Activated gamma-delta T cell (primary cell): ENCODE measurements at places on chromosomes 1 and 21.

DNA sequence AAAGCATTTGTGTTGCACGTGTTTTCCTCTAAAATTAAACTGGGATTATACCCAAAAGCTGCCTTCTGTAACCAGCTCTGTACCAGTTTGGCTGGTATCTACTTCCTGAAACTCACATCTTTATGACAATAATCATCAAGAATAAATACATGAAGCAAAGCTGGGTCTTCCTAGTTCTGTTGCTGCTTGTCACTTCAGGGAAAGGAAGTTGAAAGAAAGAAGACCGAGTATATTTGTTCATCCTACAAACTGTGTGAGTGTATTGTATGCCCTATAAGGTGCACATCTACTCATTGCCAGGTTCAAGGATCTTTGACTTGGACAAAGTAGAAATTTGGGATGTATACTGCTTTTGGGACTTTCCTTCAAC lies 29.1 kb upstream of the IFNGR2 start:
- DNase-seq, result no peak

DNA sequence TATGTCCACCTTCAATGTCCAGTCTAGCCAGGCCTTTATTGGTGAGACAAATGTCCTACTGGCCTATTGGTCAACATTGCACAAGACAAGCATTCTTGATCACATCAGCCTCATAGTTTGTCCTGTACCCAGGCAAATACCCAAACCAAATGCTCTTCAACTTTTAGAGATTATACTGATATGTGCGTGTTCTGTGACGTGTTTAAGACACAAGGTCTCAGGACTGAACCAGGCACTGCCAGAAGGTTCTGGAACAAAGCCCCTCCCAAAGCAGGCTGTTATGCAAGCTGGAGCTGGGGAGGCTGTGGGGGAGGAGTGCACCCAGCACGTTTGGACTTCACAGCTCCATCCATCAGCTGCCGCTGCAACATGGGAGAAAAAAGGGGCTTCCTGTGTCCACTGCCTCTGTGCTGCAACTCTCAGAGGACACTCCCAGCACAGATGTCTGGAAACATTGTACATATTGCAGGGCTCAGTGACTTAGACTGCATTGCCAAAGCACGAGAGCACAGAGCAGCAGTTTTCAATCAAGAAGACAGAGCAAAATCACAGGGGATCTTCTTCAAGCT lies 45.9 kb downstream of the NID1 start:
- DNase-seq, result no peak

GRCh38 chr1:179707406-179707805 lies 35.7 kb upstream of the FAM163A start:
- DNase-seq, result no peak

DNA sequence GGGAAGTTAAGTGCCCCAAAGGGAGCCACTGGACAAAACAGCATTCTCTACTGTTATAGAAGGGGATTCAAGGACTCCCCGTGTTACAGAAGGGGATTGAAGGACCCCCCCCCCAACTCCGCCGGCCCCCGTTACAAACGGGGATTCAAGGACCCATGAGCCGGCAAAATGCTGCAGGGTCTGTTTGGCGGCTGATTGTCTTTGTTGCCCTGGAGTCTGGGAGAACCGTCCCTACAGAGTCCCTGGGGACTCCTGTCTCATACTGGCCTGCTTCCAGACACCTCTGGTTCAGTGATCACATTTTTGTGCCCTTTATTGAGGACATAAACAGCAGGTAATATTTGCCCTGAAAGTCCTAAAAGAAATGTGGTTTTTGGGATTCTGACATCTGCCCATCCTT lies 96.4 kb downstream of the SYF2 start:
- DNase-seq, result no peak

GRCh38 chr1:107533436-107533835 lies 392.6 kb downstream of the NTNG1 start:
- DNase-seq, result no peak

DNA sequence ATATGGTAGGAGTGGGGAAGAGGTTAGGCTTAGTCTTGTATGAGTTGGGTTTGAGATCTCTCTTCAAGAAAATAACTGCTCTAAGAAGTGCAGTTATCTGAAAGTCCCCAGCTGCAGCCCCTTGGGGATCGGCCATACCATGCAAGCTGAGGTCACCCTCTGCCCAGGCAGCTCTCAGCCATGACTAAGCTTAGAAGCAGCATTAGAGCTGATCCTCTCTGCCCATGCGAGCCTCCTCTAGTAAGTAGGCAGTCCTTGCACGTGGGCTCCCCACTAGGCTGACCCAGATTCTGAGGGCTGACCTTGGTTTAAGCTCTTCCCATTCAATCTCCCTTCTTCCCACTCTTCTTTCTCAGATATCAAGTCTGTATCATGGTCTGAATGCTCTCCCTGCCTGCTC lies 121.0 kb upstream of the UBE2U start:
- DNase-seq, result no peak

GRCh38 chr1:226761322-226761721 lies 22.2 kb upstream of the ITPKB start:
- DNase-seq, result no peak

- DNase-seq, result no peak
Observed at GRCh38 chr1:2968471-2968881, 52.8 kb upstream of the ACTRT2 start.

- DNase-seq, result no peak
Observed at GRCh38 chr1:165823552-165824268, 3.7 kb upstream of the UCK2 start.

DNA sequence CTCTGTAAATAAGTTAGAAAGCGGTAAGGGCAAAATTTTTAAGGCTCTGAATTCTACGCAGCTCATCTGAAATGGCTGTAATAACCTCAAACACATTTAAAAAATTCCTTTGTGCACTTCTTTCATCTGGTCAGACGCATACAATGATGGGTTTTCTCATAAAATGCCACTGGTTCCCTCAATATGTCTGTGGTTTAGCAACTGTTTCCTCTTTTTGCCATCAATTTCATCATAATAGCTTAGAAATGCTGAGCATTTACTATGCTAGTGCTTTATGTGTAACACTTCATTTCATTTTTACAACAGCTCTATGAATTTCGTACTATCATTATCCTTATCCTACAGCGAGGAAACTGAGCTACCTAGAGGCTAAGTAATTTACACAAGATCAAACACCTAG lies 35.3 kb upstream of the DMRTA2 start:
- DNase-seq, result no peak

GRCh38 chr1:20322081-20322824 lies 31.6 kb downstream of the VWA5B1 start:
- no peak for DNase-seq

GRCh38 chr21:43978060-43978459 lies 34.0 kb upstream of the TRAPPC10 start:
- no peak for DNase-seq

DNA sequence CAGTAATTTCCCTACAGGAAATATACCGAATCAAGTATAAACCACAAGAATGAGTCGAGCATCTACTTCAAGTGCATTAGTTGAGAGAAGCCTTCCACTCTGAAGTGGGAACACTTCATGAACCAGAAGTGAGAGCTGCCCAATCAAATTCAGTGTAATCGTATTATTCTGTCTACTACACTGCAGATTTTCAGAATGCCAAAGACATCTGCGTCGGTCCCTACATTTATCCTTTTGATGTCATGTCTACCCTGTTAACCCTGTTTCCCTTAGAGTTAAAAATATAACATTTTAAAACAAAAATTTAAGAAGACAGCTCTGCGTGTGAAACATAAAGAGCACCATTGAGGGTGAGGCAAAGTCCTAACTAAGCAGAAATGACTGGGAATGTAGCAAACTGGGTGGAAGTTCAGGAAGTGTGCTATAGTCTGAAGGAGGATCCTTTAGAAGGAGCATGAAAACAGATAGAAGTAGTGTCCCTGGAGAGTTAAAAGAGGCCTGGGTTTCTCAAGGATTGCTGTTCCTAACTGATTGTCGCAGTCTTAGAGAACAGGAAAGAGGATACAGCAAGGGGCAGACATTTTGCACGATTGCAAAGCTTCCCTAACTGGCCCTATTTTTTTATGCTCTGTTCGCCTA lies 291.2 kb downstream of the PTPRC start:
- no peak for DNase-seq

DNA sequence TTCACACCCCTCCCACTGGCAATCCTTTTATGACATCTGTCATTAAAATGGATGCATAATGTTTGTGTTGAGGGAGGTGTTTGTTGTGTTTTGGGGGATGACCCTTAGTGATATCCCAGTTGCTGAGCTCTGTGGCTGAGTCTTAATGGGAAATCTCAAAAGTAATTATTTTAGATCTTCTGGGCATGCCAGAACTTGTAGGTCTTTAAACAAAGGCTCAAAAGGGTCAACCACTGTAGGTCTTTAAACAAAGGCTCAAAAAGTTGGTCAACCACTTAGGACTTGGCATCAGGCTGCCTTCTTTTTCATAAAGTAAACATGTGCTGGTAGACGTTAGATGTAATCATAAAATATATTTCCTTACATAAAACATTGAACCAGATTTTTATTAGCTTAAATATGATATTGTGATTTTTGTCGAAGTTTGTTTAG lies 78.0 kb downstream of the CDC14A start:
- DNase-seq, result no peak

GRCh38 chr1:170402476-170403311 lies 129.3 kb upstream of the GORAB start:
- DNase-seq, result no peak

DNA sequence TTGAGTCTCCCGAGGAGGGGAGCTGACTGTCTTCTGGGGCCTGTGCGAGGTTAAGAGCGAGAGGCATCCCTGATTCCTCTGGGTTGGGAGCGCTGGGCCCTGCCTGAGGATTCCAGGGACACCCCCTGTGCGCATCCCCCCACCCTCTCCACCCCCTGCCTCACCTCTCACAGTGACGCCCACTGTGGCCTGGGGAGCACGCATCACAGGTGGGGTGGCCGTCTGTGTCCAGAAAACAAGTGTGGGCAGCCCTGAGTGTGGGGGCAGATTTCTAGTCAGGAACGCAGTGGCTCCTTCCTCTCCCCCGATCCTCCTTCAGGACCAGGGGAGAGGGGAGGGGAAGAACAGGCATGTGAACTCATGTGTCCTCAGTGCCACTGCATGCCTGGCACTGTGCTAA lies 61.7 kb downstream of the LDLRAD2 start:
- DNase-seq, result no peak

- DNase-seq, result no peak
Observed at GRCh38 chr1:2561898-2562895, 6.0 kb downstream of the TNFRSF14 start.

DNA sequence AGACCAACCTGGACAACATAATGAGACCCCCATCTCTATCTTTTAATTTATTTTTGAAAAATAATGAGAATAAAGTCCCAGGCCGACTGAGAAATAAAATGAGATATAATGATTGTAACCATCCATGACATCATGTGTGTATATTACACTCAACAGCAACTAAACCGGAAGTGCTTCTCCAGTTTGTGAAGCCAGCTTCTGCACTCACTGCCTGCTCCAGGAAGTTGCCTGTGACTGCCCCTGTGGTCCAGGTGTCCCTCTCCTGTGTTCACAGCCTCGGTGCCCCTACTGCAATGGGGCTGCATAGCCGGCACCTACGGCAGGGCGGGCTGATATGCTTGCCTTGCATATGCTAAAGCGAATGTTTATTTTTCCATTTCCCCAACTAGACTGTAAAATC lies 68.3 kb downstream of the SSBP3 start:
- no peak for DNase-seq

DNA sequence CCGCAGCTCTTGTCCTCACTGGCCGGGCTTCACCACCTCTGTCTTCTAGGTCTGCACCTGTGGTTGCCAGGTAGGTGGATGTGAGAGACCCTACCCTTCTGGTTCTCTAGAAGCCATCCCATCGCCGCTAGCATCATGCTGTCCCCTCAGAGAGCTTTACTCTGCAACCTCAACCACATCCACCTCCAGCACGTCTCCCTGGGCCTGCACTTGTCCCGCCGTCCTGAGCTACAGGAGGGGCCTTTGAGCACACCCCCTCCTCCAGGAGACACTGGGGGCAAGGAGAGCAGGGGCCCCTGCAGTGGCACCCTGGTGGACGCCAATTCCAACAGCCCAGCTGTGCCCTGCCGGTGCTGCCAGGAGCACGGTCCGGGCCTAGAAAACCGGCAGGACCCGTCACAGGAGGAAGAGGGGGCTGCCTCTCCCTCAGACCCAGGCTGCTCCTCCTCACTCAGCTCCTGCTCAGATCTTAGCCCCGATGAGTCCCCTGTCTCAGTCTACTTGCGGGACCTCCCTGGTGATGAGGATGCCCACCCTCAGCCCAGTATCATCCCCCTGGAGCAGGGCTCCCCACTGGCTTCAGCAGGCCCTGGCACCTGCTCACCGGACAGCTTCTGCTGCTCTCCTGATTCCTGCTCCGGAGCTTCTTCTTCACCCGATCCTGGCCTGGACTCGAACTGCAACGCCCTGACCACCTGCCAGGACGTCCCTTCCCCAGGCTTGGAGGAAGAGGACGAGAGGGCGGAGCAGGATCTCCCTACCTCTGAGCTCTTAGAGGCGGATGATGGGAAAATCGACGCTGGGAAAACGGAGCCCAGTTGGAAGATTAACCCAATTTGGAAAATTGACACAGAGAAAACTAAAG lies 1.2 kb downstream of the RUSC1 start:
- no peak for DNase-seq

- DNase-seq, result no peak
Observed at GRCh38 chr1:188429386-188429785, 1600.6 kb downstream of the PLA2G4A start.

- DNase-seq, result no peak
Observed at GRCh38 chr1:34926156-34926555, 3.3 kb downstream of the DLGAP3 start.

DNA sequence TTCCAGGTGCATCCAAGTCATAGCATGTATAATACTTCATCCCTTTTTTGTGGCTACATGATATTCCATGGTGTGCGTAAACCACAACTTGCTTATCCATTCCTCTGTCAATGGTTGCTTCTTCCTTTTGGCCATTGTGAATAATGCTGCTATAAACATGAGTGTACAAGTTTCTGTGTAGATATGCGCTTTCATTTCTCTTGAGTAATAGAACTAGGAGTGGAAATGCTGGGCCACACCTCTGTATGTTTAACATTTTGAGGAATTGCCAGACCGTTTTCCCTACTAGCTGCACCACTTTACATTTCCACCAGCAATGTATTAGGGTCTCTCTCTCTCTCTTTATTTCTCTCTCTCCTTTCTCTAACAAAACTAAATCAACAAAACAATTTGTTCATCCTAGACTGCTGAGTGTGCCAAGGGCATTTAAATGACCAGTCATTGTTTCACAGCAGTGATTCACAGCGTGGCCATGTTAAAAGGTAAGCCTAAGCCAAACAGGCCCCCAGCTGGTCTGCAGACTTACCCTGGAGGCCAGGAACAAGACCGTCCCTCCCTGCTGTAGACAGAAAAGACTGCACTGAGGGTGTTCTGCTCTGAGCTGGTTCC lies 53.2 kb upstream of the LYST start:
- DNase-seq, result no peak

GRCh38 chr1:162011337-162012012 lies 12.2 kb downstream of the OLFML2B start:
- no peak for DNase-seq

GRCh38 chr1:213374369-213374768 lies 323.3 kb downstream of the RPS6KC1 start:
- DNase-seq, result no peak
